Testis (tissue), 5 donors: ENCODE measurements at places on chromosomes 2 and 18.

- DNase-seq, result no peak
Observed at GRCh38 chr2:159399716-159400415, 113.4 kb upstream of the WDSUB1 start.

DNA sequence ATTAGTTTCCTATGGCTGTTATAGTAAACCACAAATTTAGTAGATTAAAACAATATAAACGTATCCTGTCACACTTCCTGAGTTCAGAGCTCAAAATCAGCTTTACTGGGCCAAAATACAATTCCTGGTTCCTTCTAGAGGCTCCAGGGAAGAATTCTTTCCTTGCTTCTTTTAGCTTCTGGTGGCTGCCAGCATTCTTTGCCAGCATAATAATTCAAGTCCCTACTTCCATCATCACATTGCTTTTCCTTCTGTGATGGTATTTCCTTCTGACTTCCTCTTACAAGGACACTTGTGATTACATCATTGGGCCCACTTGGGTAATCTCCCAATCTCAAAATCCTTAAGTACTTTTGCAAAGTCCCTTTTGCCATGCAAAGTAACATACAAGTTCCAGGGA, 40.6 kb downstream of the MOB4 start:
- no peak for DNase-seq

DNA sequence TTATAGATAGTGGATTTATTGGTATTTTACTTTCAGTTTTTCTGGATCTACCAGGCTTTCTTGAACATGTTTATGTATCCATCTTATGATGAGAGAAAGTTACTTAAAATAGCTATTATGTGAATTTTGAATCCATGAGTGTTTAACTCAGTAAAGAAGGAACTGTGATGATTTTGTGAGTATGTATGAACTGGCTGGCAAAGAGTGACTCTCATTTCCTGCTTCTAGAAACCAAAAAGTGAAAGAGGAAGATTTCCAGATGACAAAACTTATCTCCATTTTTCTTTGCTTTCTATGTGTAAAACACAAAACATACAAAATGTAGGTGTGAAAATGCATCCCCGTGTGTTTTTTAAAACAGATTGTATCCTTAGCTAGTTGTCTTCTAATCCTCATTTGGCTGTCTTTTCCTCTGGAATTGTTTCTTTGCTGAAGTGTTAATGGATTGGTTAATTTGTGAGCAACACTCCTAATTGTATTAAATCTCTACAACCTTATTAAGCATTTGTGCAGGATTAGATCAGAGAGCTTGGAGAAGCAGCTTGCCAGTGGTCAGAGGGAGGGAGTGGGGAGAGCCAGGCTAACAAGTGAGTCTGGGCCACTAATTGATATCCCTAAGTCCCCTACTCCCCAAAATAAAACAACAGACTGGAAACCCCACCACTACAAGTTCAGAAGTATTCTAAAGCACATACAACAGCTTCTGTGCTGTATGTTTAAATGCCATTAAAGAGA, 23.9 kb downstream of the PTPRM start:
- no peak for DNase-seq

- DNase-seq, result peak; percentile 22
Observed at GRCh38 chr2:170324640-170325046, 146.7 kb downstream of the MYO3B start.

DNA sequence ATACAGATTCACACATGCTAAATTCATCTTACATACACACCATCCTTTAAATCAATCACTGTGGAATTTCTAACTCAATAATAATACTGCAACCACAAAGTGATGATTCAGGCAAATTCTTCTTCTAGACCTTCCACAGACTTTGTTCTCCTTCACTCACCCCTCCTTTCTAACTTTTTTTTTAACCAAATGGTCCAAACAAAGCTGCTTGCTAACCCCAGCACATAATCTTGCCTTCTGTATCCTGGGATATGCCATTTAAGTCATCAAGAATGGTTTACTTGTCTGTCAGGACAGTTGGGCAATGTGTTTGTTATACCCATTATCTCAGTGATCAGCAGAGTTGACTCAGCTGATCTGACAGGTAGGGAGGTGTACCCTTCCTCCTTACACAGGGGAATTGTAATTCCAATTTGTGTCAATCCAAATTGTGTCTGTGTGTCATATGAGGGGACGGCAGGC, 10.0 kb downstream of the SLC40A1 start:
- DNase-seq, result no peak

- no peak for DNase-seq
Observed at GRCh38 chr2:214966420-214966819, 156.9 kb upstream of the BARD1 start.

GRCh38 chr2:235168174-235168979, 216.6 kb downstream of the SH3BP4 start:
- DNase-seq, result no peak

- DNase-seq, result peak; percentile 64
Observed at GRCh38 chr18:68803356-68803755, 5.5 kb downstream of the CCDC102B start.

- DNase-seq, result no peak
Observed at GRCh38 chr2:209642146-209642820, 129.3 kb upstream of the UNC80 start.
